ENCODE measurements at places on chromosomes 2 and 18.

DNA sequence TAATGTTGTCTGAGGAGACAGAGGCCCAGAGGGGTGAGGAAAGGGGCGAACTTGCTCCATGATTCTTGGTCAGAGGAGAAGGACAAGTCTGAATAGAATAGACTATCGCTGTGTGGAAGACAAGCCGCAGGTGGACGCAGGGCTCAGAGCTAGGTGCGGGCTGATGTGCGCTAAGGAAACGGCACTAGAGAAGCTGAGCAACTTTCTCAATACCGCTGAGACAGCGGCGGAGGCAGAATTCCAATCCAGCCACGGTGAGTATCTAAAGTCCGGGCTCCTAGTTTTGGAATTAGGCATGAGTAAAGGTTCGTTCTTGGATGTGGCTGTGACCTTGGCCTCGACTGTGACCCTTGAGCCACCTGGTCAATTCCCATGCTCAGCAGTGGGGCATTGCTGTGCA is 47.8 kb downstream of the CAPN13 start:
- no peak for DNase-seq

GRCh38 chr2:238426568-238427434 is at the start of gene ASB1:
Gene ASB1, plus strand, starts transcription at chr2:238426927. Its CDS starts 144 bp downstream, at chr2:238427071.
- DNase-seq, result peak; percentile 71

DNA sequence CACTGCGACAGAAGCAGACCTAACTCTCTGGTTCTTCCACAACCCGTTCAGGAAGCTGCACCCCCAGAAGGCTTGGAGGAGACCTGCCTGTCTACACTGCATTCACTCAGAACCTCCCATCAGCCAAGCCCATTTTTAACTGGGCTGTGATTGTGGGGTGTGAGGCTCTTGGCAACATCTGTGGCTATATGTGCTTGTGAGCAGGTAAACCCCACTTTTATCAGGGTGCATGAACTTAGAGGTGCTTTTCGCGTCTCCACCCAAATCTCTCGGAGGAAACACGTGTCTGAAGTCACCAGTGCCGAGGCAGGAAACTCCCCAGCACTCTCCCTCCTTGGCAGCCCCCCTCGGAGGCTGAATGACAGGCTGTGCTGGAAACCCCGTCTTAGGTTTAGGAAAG is 158.2 kb upstream of the SALL3 start:
- DNase-seq, result no peak

DNA sequence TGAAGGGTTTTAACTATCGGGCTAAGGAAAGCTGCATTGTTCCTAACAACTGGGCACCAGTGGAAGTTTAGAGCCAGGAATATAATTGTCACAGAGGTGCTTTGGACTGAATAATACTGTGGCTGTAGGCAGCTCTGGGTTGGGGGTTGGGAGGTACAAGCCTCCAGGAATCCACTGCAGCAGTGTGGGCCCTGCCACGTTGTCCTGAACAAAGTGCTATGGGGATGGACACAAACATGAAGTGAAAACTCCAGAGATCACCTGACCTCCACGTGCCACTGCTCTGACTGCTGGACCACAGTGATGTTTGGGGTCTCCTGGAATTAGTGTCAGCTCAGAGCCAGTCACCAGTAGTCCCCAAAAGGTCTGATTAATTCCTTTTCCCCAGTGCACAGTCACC is 110.9 kb downstream of the BCL2 start:
- no peak for DNase-seq

GRCh38 chr2:206256706-206257205 is 17.7 kb upstream of the ZDBF2 start:
- no peak for DNase-seq

GRCh38 chr18:61755555-61755954 is 137.3 kb downstream of the RNF152 start:
- DNase-seq, result no peak
